NCI-H1930 (cell line): ENCODE measurements at places on chromosomes 16 and 17.

DNA sequence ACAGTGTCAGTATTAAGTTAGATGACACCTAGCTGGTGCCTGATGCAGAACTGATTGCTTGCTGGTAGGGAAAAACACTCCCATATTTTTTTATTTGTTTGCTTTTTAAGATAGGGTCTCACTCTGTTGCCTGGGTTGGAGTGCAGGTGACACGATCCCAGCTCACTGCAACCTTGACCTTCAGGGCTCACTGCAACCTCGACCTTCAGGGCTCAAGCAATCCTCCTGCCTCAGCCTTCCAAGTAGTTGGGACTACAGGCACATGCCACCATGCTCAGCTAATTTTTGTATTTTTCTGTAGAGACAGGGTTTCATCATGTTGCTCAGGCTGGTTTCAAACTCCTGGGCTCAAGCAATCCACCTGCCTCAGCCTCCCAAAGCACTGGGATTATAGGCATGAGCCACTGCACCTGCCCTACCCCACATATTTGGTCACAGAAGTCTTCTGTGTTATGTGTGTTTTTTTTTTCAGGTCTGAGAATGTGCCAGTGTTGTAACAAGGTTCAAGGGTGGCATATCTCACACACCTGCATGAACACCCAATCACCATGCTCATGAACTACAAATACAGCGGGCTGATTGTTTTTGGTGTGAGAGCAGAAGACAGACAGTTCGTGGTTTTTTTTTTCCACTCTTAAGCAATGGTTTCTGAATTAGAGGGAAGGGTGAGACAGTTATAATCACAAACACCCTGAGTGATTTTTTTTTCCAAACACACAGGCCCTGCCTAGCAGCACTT, 22.8 kb downstream of the SPAG9 start:
- DNase-seq, result no peak

GRCh38 chr17:72426321-72426720, 305.5 kb downstream of the SOX9 start:
- DNase-seq, result no peak

DNA sequence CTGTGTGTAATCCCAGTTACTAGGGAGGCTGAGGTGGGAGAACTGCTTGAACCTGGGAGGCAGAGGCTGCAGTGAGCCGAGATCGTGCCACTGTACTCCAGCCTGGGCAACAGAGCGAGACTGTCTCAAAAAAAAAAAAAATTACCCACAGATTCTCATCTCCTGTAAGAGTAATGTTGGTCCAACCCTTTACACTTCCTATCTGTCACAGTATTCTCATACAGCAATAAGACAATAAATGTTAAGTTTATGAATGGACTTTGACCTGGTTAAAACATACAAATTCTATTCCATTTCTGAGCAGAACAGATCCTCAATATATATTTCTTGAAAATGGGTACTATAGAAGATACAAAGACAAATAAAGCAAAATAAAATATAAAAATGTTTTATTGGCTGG, 30.4 kb upstream of the TAOK1 start:
- no peak for DNase-seq

- no peak for DNase-seq
Measured at GRCh38 chr17:56171186-56171959, 18.1 kb downstream of the ANKFN1 start.

DNA sequence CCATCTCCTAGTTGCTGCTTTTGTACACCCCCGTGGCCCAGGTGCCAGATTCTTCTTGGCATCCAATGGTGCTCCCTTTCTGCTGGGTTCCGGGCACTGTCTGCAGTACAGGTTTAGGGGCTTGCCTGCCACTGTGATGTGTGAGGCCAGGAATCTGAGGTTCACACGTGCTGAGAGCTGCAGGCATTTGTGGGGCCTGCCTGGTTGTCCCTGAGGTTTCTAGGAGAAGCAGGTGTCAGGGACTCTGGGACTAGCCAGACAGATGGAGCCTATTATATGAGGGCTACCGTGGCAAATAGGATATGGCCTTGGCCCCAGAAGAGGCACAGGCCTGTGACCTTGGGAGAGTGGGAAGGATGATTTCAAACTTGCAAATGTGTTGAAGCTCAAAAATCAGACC, 29.3 kb downstream of the NDEL1 start:
- DNase-seq, result no peak

DNA sequence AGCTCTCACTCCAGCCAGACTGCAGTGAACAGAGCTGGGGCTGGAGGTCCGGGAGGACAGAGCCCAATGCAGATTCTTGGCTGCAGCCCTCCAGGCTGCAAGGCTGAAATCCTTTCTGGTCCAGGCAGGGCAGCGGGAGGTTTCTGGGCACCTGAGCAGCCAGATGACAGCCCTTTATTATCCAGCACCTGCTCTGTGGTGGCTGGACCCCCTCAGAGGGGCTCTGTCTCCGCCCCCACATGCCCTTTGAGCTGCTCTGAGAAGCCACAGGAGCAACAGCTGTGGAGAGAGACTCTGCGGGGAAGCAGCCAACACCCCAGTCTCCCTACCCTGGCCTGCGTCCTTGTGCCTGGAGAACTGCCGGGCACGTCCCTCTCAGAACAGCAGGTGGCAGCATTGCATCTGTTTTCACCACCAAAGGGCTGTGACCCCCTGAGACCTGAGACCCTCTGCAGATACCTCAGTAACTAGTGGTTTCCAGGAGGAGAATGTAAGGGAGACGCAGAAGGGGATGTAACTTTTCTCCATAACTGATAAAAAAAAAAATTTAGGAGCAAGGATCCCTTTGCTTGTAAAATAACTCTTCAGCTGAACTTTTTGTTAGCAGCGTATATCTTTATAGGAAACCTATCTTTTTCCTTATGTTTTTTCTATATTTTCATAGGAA, 3.7 kb upstream of the CNP start:
- DNase-seq, result peak; percentile 58

GRCh38 chr16:85712801-85713200, 24.0 kb upstream of the GINS2 start:
- DNase-seq, result no peak

DNA sequence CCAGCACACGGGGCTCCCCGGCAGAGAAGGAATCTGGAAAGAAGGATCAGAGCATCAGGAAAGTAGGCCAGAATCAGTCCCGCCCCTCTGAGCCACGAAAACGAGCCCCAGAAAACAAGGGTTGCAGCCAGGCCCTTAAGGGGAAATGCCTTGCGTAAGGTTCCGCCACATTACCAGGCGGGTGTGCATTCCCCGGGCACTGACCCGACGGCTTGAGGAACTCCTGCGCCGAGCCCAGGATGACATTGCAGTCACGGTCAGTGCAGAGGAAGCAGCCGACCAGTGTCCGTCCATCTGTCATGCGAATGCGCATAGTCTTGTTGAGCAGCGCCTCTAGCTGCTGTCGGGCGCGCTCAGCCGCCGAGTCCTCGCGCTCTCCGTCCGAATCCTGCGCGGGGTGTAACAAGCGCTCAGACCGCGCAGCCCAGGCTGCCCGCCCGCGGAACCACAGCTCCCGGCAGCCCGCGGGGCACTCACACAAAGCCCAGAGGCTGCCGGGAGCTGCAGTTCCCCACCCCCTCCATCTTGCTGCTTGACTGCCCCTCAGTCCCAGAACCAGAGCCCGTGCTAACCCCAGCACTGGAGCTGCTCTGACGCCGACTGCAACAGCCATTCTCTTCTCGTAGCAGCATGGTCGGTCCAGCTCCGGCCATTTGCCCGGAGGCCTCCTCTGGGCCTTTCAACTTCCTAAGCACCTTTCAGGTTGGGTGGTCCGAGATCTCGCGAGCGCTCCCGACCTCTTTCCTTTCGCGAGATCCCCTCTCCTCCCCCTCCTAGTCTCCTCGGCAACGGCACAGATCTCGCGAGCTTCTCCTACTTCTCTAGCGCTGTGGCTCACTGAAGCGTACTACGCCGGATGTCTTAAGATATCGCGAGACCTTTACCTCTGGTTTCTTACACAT, at the start of gene NAA38:
TSS of gene NAA38 (minus strand) at position 749 of the 902 bp plus-strand sequence. CDS start at position 653, 96 bp downstream.
- peak; percentile 98 for DNase-seq

DNA sequence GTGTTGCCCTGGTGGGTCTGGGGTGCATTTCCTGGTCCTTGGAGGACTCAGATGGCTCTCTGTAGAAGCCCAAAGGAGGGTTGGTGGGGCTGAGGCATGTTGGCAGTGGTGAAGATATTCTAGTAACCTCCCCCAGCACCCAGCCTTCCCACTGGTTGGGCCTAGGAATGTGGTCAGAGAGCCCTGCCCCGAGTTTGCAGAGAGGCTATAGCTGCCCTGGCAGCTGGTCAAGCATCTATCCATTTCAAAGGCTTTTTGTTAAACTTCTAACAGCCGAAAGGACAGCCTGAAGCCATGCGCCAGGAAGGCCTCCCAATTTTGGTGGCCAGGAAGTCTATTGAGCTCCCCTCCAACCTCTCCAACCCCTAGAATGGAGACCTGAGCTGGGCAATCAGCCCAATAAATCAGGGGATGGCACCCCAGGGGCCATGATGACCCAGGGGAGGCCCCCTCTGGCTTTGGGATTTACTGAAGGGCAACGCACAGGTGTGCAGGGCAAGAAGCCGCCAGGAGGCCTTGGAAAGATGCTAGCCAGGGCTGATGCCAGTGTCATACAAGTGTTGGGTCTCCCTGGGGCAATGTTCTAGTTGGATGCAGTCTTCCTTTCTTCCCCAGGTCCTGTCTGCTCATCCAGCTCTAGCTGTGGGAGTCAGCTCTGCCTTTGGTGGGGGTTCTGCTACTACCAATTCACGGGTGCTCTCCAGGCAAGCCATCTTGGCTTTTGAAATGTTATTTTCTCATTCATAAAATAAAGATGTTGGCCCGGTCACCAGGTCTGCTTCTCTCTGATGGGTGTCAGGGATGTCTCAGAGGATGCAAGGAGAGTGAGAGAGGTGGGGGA, 30.9 kb upstream of the AXIN2 start:
- no peak for DNase-seq

DNA sequence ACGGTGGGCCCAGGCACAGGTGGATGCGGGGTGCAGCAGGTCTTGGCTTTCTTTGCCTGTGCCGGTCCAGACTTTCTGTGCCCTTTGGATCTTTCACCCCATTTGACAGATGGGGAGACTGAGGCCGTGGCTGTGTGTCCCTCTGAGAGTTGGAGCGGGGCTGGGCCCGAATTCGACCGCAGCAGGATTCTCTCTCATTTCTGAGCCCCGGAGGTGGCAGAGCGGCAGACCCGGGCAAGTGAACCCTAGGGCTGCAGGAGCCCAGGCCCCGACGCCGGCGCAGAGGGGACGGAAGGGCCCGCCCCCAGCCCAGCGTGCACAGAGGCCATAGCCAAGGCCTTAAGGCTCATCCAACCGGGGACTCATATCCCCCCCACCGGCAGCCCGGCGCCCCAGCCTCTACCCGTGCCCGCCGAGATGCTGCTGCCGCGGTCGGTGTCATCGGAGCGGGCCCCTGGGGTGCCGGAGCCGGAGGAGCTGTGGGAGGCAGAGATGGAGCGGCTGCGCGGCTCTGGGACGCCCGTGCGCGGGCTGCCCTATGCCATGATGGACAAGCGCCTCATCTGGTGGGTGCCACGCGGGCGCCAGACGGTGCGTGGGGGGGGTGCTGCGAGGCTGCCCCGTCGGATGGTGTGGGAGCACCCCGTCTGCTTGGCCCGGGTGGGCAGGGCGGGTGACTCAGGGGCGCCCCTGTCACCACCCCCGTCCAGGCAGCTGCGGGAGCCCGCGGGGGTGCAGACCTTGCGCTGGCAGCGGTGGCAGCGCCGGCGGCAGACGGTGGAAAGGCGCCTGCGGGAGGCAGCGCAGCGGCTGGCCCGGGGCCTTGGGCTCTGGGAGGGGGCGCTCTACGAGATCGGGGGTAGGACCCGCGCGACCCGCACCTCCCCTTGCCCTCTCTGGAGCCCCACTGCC, 857 bp downstream of the TMC8 start:
- no peak for DNase-seq

GRCh38 chr16:68408967-68409366, 39.3 kb downstream of the SMPD3 start:
- no peak for DNase-seq

GRCh38 chr17:726271-726919, 6.0 kb upstream of the TLCD3A start:
- no peak for DNase-seq

- no peak for DNase-seq
Measured at GRCh38 chr16:70805380-70805779, 4.4 kb upstream of the VAC14 start.

DNA sequence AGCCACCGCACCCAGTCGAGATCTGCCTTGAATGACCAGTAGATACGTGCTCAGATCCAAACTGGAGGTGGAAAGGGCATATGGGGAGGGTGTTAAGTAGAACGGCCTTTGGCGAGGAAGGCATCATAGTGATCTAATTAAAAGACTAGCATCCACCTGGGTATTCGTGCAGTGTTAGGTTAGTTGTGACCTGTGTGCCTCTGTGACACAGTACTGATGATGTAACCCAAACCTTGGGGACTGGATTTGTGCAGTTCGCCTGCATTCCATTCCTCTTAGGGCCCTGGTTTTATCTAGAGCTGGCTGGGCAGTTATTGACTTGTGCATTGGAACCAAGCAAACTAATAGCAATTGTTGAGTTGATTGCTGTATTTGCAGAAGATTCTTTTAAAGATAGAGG, 47.9 kb downstream of the SNX29 start:
- DNase-seq, result no peak

DNA sequence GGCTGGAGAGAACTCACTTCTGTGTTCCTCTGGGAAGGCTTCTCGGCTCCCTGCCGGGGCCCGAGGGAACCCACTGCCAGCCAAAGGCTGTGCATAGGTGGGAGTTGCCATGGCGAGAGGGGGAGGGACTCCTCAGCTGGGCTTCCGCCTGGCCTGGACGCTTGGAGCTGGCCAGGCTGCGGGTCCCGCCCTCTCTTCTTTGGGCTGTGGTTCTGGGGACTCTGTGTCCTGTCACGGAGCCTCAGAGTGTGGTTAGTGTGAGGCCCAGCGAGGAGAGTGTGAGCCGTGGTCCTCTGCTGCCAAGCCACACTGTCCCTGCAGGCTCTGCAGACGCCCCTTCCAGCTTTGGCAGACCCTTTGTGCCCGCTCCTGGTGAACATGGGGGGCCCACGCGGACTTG, 123.1 kb downstream of the OR1D5 start:
- no peak for DNase-seq

GRCh38 chr17:10192461-10192860, 5.9 kb downstream of the GAS7 start:
- DNase-seq, result no peak

DNA sequence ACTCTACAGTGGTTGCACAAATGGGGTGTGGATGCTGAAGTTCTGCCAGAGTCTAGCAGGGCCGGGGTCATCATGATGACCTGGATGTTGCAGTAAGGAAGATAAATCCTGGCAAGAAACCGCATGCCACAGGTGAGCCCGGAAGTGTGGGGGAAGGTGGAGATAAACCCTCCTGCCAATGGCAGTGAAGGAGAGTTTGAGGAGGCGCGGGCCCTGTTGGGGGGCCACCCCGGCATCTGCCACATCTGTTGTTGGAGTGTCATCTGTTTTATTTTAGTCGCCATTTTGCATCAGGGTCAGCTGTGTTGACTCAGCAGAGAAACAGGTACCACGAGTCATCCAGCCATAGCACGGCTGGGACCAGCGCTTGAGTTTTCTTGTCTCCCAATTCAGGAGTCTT, 173.8 kb upstream of the CHMP6 start:
- DNase-seq, result no peak

DNA sequence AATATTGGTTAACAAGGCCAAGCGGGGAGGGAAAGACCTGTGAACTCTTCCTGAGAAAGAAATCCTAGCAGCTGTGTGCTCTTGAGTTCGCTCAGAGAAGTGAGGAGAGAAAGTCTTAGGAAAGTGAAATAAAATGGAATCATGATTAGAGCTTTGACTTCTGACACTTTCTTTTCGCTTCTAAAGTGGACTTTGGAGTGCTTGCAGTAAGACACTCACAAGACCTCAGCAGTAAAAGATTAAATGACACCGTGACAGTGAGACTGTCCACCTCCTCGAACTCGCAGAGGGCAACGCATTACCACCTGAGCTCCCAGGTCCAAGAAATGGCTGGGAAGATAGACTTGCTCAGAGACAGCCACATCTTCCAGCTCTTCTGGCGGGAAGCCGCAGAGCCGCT, 71.2 kb downstream of the RNF213 start:
- no peak for DNase-seq

GRCh38 chr17:33779234-33779591, 475.9 kb upstream of the CCL2 start:
- DNase-seq, result peak; percentile 18
